ENCODE measurements at places on chromosomes 3 and 15.

DNA sequence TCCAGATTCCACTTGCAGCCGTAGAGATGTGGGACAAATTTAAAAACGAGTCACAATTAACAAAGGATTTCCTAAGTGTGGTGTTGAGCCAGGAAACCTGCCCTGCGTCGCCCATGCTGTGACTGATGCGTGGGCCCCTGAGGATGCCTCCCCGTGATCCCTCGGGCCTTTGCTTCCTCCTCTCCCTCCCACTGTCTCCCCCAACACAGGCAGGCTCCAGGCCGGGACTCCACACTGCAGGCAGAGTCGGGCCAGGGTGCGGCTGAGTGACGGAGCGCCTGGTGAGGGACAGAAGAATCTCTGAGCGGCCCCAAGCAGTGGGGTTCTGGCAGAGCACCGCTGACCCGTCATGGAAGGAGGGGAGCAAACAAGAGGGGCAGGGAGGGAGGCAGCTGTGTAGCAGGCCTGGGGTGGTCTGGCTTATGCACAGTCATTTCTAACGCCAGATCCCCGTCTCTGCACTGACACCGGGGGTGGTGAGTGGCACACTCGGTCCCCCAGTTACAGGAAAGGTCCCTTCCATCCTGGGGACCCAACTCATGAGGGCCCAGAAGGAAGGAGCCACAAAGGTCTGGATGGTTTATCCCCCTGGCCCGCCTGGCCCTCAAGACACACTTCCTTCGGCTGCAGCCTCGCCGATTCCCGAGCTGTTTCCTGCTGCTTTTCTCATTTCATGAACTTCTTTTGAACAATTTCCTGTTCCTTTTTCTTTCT, 91.0 kb downstream of the XXYLT1 start:
- DNase-seq, result no peak

- no peak for DNase-seq
These were observed 990.4 kb downstream of the GBE1 start for GRCh38 chr3:80771085-80771484.

- no peak for DNase-seq
These were observed 39.7 kb downstream of the KLHL25 start for GRCh38 chr15:85754989-85755388.

DNA sequence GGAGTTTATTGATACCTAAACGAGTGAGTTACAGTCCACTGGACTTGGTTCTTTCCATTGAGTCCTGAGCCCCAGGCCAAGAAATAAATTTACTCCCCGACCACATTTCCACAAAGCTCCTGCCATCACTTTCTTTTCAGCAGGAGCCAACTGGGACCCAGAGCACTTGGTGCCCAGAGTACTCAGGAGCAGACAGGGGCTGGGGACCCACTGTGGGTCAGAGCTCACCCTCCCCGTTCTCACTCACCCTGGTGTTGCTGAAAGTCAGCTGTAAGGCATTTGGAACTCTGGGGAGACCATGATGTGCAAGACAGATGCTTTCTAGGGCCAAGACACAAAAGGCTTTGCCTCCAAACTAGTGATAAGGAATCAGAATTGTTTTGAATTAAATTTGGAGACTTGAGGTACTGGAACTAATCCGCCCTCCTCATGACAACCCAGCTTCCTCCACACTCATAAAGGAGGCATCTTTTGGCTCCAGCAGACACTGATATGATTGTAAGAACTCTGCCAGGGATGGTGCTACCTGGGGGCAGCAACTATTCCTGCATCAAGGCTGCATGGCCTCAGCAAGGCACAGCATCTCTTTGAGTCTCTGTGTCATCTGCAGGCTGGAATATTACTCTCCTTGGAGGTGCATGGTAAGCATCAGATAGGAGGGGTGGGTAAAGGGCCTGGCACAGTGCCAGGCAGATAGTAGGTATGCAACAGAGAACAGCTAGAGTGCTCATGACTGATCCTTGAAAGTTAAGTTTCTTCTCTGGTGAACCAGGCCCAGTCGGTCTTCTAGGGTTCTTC, 7.3 kb upstream of the CAMK1 start:
- DNase-seq, result no peak

DNA sequence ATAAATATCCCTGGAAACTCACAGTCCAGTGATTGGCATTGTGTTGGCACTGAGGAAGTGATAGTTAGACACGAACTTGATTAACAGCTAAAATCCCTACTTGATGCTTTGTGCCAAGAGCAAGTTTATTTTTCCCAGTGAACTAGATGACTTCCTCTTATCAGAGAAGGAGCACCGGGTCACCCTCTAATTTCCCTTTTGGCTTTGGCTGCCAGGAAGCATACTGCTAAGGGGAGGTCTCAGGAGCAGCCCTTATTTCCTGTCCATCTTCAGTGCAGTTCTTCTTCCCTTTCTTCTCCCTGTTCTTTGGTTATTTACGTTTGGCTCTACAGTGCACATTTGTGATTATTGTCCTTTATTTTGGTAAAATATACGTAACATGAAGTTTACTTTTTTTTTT, 13.0 kb downstream of the FBLN2 start:
- no peak for DNase-seq

DNA sequence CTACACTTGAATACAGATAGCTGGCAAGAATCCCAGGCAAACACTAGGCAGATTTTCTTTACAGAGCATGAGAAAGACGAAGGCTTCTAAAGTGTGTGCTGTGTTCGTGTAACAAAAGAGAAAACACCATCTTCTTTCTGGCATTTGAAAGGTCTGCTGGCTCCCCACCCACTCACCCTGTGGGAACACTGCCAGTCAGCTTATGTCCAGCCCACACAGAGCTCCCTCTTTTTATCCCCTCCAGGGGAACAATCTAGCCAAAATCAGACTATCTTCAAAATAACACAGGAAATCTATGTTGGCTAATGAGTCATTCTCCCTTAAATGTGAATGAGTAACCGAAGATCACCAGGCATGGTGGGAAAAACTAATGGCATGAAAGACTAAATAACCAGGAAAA, 45.6 kb upstream of the PAQR5 start:
- DNase-seq, result no peak

DNA sequence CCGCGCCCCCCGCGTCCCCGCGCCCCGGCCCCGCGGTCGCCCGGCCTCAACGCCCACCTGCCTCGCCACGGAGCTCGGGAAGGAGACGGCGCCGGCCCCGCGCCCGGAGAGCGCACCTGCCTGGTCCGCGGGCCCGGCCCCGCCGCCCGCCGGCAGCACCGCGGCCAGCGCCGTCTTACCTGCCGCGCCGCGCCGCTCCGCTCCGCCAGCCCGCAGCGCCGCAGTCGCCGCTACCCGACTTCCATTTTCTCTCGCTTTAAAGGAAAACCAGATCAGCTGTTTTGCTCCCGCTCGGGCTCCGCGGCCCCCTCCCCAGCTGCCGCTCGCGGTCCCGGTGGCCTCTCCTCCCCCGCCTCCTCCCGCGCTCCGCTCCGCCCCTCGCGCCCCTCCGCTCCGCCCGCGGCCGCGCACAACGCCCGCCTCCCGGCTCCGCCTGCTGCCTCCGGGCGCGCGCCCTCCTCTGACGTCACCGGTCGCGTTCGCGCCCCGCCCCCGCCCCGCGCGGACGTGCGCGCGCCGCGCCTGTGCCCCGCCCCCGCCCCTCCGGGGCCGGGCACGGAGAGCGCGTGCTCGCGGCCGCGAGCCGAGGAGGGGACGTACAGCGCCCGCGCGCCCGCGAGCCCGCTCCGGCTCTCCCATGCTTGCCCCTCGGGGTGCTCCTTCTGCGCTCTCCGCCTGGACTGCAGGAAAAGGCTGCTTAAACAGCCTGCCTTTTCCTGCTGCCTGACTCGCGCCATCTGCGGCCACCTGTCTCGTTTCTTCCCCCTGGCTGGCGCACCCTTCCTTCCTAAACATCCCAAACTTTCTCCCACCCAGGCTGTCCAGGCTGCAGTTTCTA, 159.8 kb upstream of the CHRNA7 start:
- peak; percentile 83 for DNase-seq

- no peak for DNase-seq
These were observed 36.0 kb downstream of the FBN1 start for GRCh38 chr15:48609486-48609885.

DNA sequence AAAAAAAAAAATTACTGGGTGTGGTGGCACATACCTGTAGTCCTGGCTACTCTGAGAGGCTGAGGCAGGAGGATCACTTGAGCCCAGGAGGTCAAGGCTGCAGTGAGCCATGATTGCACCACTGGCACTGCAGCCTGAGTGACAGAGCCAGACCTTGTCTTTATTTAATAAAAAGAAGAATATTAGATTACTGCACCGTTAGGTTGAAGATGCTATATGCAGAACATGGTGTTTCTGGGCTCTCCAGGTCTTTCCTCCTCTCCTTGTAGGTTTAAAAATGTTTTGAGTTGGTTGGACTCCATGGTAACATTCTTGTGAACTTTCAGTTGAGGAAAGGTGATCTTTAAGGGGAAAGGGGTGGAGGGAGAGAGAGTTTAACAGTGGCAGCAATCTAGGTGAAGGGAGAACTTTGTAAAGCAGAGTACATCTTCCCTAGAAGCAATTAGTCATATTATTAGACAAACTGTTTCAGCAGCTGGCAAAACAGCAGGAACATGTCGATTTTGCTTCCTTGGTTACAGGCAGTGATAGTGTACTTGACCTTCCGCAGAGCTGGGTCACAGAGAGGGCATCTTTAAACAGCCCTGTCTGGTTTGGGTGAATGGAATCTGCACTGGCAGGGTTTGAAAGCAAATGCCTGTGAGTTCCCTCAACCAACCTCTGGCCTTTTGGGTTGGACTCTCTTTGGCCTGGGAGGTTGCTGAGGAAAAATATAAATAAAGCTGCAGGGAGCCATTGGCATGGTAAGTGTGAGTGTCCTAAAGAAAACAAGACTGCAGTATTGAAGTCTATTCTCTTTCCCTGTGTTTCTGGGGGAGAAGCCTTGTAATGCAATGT, 42.8 kb downstream of the NR2C2 start:
- no peak for DNase-seq

DNA sequence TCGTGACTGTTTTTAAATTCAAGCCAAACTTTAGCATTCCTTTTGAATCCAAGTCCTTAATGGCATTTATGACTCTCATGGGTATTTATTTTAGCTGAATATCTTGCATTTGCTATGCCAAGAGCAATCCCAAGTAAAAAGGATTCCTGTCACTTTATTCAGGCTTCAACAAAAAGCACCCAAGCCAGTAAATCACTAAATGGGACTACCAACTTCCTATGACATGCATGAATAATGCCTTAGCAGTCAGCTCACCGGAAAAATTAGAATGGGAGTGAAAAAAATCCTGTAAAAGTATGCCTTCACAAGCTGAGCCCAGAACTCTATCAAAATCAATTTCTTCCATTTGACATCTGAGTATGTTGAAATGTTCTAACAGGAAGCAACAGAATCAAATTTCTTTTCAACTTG, 1297.9 kb downstream of the ROBO2 start:
- no peak for DNase-seq

- DNase-seq, result no peak
These were observed 188.2 kb downstream of the VPS13C start for GRCh38 chr15:61871926-61872522.

DNA sequence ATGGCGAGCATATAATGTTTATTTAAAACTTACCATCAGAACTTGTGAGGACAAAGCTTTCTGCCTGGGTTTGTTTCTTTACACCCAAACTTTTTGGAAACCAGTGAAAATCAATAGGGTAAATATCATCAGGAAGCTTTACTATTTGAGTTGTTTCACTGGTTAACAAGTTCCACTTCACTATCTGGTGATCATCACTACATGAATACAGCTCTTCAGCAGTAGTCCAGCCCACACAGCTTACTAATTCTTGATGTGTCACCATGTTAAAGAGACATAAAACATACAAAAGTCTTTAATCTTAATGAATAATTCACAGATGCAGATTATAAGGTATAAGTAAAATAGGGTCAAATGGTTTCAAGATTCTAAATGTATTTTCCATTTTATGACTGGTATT, 17.6 kb downstream of the IFT80 start:
- no peak for DNase-seq

DNA sequence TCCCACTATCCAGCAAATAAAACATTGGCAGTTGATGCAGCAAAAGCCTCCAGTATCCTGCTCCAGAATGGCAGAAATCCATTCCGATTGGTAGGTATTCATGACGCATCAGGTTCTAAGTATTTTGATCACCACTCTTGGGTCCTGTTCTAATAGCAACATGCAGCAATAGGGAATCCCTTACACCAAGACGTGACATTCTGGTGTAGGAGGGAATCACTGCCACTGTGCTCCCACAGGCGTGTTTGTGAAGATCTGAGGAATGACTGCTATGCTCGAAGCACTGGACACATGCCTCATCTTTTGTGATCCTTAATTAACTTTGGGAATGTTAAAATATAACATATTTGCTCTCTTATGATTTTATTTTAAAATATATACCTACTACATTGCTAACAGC, 552.9 kb downstream of the MECOM start:
- no peak for DNase-seq

- no peak for DNase-seq
These were observed 482.2 kb upstream of the PDZRN3 start for GRCh38 chr3:74106925-74107324.

DNA sequence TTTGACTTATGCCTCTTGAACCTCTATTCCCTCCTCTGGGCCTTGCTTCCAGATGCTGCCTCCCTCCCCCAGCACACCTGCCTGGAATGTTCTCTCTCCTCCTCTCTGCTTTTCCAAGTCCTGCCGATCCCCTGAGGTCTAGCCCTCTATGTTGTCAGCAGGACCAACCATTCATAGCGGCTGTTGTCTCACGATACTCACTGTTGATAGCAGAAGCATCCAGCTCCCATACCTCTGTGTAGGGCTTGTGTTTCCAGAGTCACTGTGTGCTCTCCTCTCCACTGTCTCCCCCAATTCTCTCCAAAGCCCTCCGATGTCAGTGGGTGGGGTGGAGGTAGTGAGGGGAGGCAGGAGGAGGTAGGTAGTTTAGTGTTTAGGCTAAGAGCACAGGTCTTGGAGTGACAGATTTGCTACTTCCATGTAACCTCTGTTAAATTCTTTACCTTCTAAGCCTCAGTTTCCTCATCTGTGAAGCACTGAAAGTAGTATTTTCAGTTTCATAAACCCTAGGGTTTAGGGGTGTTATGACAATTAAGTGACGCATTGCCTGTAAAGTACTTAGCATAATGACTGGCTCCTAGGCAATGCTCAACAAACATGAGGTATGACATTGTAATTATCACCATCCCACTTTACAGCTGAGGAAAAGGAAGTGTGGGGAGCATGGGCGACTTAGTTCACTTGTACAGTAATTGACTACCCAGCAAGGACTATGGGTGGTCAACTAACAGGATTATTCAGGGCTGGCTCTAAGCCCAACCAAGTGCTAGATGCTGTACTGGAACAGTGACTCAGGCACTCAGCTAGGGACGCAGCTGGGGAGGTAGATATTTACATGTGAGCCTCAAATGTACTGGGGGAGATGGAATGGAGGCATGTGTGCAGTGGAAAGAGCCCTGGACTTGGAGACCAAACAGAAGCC, 122.8 kb downstream of the CACNA1D start:
- DNase-seq, result no peak
